ENCODE measurements at places on chromosomes 3 and 15. TPM values are rescaled to one million over a fixed set of nuclear protein-coding genes. Genes with fewer than 3 reads are reported as not detected.

- DNase-seq = no peak
These were observed 233.2 kb upstream of the CMC1 start for GRCh38 chr3:28008235-28008634.

DNA sequence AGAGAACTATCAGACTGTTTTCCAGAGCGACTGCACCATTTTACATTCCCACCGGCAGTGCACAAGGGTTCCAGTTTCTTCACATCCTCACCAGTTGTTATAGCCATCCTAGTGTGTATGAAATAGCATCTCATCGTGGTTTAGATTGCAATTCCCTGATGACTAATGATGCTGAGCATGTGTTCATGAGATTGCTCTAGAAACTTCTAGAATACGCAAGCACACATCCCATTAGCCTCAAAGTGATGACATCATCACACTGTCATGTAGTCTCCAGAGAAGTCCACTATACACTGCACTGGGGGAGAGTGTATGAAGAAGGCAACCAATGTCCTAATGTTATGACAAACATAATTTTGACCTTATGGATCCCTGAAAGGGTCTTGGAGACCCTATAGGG is 30.1 kb downstream of the FBLN2 start:
- DNase-seq = no peak

- no peak for DNase-seq
These were observed 40.5 kb downstream of the ZNF106 start for GRCh38 chr15:42450425-42450790.

DNA sequence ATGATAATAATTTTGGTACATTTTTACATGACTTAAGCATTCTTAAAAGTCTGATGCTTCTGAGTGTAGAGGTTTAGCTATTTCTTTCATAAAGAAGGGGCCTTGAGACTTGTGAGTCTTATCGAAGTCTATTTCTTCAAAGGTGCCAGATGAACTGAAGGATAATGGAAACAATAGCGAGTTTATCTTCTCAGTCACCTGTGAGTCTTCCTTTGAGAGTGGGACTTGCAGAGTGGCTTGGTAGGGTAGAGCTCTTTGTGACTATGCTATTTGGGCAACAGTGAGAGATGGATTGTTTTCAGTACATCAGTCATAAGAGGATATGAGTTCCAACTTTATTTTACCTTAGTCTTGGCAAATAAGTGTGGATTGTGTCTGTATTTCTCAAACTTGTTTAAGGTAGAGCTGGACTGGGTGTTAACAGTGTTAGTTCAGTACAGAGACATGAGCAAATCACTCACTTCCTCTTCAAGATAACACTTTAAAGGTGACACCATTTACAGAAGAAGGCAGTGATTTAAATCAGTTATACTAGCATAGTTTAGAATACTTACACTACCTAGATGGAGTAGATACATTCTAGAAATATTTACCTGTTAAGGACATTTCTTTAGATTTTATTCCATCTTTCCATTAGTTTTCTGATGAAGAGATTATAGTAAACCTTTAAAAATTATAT is 3.2 kb downstream of the AKAP13 start:
- no peak for DNase-seq

DNA sequence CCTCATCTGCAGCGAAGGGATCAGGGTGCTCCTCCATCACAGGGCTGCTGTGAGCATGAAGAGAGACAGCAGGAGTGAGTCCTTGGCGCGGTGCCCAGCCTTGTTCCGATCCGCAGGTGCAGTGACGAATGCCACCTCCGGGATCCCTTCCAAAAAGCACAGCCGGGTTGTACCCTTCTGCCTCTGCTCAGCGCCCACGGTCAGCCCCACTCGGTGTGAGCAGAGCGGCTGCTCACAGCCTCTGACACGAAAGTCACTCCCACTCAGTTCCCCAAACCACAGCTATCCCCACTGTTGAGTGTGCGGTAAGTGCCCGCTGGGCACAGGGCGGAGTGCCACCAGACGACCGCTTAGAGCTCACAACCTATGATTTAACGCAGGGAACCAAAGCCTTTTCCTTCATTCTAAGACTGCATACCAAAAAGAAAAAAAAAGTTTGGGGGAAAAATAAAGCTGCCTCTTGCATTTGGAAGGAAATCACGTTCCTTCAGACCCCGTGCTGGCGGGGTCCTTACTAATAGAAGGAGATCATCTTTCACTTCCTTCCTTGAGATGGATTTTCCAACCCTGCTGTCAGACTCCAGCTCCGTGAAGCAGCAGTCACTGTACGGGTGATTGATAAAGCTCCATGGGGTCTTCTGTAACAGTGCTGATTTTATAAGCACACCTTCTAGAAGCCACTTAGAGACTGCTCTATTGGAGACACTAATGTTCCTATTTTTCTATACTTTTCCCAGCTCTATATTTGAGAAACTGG is 34.7 kb upstream of the TUBGCP5 start:
- DNase-seq = no peak

DNA sequence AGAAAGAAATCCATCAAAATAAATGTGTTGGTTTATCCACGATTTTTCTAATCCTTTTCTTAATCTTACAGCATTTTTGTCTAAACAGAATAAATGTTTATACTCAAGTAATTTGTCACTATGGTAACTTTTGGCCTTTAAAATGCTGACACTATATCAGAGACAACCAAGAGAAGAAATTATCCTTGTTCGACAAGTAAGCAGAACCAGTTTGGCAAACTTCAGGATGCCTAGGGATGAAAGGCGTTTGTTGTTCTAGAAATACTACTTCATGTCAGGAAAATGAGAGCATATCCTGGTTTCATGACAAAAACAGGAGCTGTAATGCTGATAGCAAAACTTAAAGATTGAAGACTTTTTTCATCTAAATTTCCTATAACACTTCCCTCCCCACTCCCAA is 308.0 kb upstream of the ATP11B start:
- no peak for DNase-seq

Gene KBTBD13
- polyA plus RNA-seq = 5.0 TPM

Gene GOLGA8S
- polyA plus RNA-seq = not detected

Gene GOLGA6D
- polyA plus RNA-seq = not detected

Gene SPPL2A
- 32.5 TPM for polyA plus RNA-seq
